ENCODE measurements at places on chromosomes 12 and 14.
A peak's percentile ranks its signal among the peaks of the same experiment; 100 is the strongest.

DNA sequence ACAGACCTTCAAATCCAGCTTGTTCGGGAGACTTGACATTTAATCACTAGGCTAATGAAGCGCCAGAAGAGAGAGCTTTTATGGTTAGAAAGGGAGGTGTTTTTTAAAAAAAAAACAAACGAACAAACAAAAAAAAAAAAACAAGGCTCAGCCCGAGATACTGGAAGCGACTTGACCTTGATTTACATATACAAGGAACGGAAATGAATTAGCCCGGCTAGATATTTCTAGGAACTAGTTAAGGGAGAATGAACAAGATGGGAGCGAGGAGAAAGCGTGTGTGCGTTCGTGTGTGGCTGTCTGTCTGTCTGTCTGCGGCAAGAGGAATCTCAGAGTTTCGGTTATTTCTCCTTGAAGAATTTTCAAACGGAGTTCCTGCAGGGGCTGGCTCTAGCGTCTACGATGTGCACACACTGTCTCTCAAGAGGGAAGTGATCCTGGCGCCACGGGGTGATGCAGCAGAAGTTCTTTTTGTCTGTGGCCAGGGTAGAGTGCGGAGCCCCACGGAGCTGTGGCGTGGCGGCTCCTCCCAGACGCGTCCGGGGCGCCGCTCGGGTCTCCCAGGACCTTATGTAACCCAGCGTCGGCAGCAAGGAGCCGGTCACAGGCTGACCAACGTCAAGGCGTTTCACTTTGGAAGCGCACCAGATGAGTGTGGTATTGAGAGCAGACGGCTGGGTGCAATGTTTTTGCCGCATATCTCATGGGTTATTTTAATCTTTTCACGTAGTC is 18.8 kb downstream of the SOCS2 start:
- DNase-seq: peak; percentile 7

- DNase-seq: no peak
These were observed 99.1 kb downstream of the SYT1 start for GRCh38 chr12:78963439-78964227.

- no peak for DNase-seq
These were observed 38.9 kb downstream of the EML5 start for GRCh38 chr14:88753873-88754272.

GRCh38 chr12:95205685-95206084 is 11.6 kb downstream of the FGD6 start:
- DNase-seq: no peak

- no peak for DNase-seq
These were observed 7.9 kb upstream of the IL26 start for GRCh38 chr12:68233498-68233897.

DNA sequence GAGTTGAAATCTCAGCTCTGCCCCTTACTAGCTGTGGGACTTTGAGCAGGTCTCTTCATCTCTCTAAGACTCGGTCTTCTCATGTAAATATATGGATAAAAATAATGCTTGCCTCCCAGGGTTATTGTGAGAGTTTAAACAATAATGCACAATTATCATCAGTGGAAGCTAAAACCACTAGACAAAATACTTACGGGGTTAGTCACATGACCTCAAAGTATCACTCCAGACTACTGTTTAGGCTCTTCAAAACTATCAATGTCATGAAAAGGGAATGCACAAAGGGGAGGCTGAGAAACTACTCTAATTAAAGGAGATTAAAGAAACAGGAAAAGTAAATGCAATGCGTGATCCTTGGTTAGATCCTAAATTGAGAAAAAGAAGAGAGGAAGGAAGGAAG is 24.5 kb upstream of the TSPAN11 start:
- no peak for DNase-seq

GRCh38 chr12:131883521-131883900 is 10.9 kb upstream of the ULK1 start:
- no peak for DNase-seq

DNA sequence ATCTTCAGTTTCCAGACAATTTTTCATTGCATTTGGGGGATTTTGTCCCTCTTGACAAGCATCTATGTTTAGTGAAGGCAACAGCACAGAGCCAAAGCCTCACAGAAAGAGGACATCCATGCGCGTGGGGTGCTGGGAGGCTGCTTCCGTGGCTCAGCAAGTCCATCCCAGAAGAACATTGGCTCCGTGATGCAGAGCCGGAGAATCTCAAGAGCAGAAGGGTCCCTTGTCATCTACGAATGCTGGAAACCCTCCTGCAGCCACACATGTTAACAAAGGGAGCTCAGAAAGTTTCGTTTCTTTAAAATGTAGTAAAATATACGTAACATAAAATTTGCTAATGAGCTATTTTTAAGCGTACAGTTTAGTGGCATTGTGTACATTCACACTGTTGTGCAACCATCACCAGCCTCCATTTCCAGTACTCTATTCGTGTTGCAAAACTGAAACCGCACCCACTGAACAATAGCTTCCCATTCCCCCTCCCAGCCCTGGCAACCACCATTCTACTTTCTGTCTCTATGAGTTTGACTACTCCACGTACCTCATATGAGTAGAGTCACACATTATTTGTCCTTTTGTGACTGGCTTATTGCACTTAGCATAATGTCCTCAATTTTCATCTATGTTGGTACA is 185.9 kb downstream of the TTC7B start:
- no peak for DNase-seq

DNA sequence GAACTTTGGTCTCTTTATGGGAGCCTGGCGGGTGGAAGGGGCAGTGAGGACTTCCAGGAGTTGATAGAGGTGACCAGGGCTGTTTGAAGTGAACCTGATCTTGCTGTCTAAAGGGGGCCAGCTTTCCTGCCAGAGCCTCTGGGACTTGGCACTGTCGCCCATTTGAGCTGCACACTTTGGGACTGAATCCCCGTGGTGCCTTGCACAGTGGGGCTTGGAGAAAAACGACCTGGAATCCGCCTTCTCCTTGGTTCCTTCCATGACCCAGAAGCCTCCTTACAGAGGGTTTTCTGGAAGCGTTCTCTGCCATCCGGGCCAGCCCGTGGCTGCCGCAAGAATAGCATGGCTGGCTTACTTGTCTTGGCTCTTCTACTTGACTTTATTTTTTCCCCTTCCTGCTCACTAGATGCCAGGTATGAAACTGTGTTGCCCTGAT is 2.0 kb downstream of the RFLNA start:
- DNase-seq: no peak

DNA sequence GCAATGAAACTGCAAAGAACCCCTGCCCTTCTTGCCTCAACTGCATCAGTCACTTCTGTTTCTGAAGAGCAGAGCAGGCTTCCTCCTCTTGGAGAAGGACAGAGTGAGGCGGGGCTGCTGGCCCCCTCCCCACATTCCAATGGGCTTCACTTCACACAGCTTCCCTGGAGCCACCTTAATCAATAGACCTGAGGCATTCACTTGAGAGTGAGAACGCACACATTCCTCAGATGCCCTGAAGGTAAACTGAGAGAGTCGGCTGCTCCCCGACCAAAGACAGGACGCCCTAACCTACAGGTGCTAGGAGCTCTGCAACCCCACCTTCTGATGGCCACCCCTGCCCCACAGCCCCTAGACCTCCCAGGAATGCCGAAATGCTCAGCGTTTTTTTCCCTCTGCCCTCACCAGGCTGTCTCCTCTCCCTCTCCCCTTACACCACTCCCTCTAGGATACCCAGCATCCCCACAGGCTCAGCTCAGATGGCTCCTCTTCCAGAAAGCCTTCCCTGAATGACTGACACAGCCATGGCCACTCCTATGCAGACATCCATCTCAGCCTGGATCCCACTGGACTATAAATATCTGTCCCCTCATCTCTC is 31.1 kb downstream of the SYNE3 start:
- DNase-seq: no peak

DNA sequence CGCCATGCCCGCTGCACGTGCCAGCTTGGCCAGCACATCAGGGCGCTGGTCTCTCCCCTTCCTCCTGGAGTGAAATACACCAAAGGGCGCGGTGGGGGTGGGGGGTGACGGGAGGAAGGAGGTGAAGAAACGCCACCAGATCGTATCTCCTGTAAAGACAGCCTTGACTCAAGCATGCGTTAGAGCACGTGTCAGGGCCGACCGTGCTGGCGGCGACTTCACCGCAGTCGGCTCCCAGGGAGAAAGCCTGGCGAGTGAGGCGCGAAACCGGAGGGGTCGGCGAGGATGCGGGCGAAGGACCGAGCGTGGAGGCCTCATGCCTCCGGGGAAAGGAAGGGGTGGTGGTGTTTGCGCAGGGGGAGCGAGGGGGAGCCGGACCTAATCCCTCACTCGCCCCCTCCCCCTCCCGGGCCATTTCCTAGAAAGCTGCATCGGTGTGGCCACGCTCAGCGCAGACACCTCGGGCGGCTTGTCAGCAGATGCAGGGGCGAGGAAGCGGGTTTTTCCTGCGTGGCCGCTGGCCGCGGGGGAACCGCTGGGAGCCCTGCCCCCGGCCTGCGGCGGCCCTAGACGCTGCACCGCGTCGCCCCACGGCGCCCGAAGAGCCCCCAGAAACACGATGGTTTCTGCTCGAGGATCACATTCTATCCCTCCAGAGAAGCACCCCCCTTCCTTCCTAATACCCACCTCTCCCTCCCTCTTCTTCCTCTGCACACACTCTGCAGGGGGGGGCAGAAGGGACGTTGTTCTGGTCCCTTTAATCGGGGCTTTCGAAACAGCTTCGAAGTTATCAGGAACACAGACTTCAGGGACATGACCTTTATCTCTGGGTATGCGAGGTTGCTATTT is 914 bp upstream of the CCND2 start:
- peak; percentile 48 for DNase-seq

GRCh38 chr12:120849765-120850164 is 54.4 kb downstream of the SPPL3 start:
- DNase-seq: no peak

DNA sequence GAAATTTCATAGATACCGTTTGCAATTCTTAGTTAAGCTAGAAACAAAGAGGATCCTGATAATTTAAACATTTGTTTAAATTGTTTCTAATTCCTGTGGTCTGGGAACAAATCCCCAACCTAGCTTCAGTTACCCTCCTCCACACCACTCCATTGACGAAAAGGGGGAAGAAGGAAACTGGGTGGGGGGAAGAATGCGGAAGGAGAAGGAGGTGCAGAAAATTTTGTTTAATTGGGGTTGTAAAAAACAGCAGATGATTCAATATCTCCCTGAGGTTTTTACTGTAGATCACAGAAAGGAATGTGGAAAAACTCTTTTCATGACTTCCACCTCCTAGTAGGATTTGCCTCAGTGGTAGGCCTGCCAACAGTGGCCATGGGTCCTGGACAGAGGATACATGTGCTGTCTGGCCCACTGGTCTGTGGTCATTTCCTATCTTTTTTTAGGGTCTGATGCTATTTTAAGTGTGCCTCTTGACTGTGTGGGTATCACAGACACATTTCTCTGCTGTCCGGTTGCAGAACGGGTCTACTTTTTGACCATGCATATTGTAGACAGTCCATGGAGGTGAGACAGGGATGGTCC is 122.9 kb upstream of the PCED1B start:
- no peak for DNase-seq

GRCh38 chr12:87266305-87266704 is 762.9 kb downstream of the C12orf50 start:
- no peak for DNase-seq

GRCh38 chr12:93796729-93797128 is 119.6 kb downstream of the CRADD start:
- no peak for DNase-seq

DNA sequence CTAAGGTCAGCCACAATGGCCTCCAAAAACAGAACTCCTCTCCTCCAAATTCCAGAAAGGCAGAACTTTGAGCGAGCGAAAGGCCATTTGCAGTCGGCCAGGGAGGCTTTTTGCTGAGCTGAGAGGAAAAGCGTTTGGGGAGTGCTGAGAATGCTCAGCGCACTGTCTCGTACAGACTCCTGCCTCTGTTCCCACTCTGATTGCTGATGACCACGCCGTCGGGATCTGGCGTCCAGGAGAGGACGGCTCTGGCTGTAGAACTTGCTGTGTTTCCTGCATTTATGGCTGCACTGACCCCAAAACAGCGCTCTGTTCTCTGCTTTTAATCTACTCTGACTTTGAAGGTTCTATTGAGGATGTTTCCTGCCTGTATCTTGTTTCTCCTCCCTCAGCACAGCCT is 82.4 kb upstream of the WSCD2 start:
- no peak for DNase-seq

DNA sequence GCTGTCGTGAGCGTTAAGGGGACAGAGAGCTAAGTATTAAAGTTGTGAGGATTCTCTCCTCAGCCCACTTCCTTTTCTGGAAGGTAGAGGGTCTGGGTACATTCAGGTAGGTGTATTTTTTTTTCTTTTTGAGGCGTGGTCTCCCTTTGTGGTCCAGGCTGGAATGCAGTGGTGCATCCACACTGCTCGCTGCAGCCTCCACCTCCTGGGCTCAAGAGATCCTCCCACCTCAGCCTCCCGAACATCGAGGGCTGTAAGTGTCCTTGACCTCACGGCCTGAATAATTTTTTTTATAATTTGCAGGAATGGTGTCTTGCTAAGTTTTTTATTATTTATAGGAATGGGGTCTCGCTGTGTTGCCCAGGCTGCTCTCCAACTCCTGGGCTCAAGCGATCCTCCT is 1.4 kb downstream of the PUS1 start:
- DNase-seq: no peak

DNA sequence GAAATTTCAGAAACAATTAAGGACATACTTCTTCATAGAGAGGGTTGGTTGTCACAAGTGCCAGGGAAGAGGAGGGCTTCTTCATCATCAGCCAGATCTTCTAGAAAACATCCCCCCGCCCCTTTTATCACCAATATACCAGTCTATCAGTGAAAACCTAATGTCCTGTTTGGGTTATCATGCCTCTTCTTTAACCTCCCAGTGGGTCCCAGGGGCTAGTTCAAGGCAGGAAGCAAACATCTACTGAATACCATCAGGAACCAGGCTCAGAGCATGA is 13.3 kb upstream of the KRT86 start:
- no peak for DNase-seq

GRCh38 chr12:1651946-1652345 is 22.9 kb downstream of the WNT5B start:
- no peak for DNase-seq

DNA sequence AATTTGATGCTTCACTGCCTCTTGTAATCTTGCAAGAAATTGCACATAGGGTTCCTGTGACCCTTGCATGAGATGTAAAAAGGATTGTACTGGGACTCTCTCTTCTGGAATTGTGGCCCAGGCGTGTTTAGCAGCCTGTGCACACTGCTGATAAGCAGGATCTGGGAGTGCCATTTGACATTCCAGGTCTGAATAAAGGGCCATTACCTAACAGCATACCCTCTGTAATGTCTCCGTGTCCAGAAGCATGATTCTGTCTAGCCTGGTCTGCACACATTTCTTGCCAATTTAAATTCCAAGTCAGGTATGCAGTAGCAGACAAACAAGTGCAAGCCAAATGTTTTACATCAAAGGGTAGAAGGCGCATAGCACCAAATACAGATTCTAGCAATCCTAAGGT is 18.1 kb upstream of the MAPKAPK5 start:
- DNase-seq: no peak

- no peak for DNase-seq
These were observed 8.1 kb downstream of the CORO1C start for GRCh38 chr12:108722992-108723766.

- no peak for DNase-seq
These were observed 9.1 kb downstream of the KIF26A start for GRCh38 chr14:104147346-104148125.

DNA sequence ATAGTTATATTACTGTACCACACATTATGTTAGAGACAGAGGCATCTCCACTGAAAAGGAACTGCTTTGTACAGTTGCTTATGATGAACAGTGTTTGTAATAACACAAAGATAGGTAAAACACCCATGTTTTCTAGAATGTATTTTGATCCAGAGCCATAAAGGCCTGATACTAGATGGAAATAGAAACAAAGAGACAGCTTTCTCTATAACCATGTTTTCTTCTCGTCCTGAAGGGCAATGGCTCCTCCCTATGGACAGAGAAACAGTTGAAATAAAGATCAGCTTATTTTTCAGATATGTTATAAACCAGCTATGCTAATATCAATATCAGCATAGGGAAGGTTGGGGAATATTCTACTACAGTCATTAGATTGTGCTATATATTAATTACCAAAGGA is 109.2 kb downstream of the ATXN7L3B start:
- no peak for DNase-seq
